Kidney epithelial cell (primary cell): ENCODE measurements at places on chromosomes 1 and 21.

GRCh38 chr1:86858524-86859261 lies 55.2 kb downstream of the SELENOF start:
- no peak for DNase-seq

- no peak for DNase-seq
These were observed 3.6 kb downstream of the KRTCAP2 start for GRCh38 chr1:155169541-155169940.

- no peak for DNase-seq
These were observed 49.0 kb downstream of the CLDN17 start for GRCh38 chr21:30117631-30118030.

DNA sequence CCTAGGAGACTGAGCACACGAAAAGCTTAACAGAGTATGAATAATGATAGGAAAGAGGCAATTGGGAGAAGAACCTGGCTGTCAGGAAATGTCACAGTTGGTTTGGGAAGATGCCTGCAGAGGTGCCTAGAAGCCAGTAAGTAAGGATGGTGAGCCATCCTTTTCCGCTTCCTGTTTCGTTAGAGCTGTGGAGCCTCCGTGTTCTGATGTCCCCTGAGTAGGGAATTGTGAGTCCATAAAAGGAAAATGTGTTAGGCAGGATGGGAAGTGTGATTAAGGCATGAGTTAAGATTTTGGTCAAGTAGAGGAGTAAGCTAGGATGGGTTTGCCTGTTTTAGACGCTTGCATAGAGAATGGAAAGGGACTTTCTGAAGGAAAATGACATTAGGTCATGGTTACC lies 9.0 kb downstream of the CLIC4 start:
- no peak for DNase-seq

GRCh38 chr1:109997867-109998229 lies 13.3 kb downstream of the AHCYL1 start:
- DNase-seq: no peak

- peak; percentile 29 for DNase-seq
These were observed 24.3 kb downstream of the EBNA1BP2 start for GRCh38 chr1:43147625-43148327.

DNA sequence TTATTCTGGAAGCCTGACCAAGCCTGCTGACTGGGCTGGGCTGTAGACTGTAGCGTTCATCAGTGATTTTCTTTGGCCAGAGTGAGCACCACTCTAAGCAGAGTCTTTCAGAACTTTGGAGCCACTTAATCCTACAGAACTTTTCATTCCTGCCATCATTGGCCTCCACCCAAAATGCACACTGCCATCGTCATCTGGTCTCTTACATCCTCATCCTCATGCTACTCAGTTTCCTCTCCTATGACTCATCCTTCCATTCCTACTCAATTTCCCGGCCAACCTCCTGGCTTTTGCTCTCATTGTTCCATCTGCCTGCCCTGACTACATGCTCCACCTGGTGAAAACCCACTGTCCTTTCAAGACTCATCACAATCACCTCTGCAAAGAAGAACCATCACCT lies 233.8 kb upstream of the USP25 start:
- DNase-seq: no peak

- no peak for DNase-seq
These were observed 8.6 kb downstream of the SLC37A1 start for GRCh38 chr21:42522271-42522670.

- DNase-seq: no peak
These were observed 29.6 kb downstream of the CHD1L start for GRCh38 chr1:147272042-147272441.

DNA sequence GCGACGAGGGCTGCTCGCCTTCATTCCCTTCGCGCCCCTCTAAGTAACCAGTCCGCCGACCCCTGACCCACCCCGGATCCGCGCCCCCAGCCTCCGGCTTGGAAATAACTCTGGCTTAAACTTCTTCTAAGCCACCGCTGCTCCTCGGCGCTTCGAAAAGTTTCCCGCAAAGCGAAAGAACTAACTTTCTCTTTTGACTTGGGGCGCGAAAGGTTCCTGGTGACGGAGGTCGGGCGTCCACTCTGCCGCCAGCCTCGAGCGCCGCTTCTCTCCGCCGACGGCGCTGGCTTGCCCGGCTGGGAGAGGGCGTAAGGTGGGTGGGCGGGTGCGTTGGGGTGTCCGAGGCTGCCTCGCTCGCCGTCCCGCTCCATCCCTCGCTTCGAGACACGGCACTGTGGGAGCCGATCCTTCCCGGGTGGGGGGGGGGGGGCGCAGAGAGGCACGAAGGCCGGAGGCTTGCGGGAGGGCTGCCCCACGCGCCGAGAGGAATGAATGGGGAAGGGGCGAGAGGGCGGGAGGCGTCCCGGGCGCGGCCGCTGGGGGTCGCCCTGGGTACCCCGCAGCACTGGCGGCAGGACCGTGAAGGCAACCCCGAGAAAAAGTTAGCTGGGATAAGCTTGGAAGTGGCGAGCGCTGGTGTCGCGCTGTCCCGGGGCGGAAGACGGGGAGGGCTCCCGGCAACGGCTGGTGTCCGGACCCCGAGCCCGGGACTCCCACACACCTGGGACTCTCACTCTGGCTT lies 569 bp downstream of the ATF3 start:
- no peak for DNase-seq

GRCh38 chr1:16888860-16889816 lies 6.6 kb upstream of the RNU1-2 start:
- no peak for DNase-seq

DNA sequence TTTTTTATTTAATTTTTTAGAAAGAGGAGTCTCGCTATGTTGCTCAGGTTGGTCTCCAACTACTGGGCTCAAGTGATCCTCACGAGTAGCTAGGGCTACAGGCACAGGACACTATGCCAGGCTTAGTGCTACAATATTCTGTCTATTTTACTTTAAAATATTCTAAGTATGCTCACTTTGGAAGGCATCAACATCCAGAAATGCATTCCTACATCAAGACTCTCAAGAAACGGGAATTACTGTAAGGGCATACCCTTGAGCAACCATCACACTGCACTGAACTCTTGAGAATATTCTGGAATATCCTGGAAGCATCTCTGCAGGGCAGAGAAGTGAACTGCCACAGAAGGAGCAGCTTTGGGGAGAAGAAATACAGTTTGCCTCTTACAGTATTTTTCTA lies 565 bp upstream of the DMRTB1 start:
- no peak for DNase-seq

DNA sequence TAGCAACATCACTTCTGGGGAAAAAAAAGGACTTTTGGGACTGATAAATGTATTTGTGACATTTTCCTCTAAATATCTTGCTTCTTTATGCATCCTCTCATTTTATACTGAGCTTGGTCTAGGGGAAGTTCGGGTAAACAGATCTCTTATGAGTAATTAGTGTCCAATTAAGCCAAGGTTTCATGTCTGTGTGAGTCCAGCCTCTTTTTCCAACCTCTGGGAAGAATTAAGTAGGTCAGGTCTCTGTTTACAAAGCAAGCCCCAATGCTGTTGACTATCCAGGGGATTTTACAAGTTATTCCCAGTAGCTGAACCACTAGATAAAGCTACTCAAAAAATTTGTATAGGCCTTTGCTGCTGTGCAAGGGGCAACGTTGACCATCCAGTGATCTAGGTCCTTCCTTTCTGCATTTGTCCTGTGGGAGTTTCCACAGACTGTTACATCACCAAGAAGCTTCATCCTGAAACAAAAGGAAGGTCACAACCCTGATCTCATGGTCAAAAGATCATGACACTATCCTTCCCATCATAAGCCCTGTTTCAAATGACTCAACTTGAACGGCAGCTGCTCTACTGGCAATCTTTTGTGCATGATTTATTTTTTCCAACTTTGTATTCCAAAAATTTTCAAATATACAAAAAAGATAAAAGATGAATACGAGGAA lies 74.3 kb downstream of the ETS2 start:
- no peak for DNase-seq

DNA sequence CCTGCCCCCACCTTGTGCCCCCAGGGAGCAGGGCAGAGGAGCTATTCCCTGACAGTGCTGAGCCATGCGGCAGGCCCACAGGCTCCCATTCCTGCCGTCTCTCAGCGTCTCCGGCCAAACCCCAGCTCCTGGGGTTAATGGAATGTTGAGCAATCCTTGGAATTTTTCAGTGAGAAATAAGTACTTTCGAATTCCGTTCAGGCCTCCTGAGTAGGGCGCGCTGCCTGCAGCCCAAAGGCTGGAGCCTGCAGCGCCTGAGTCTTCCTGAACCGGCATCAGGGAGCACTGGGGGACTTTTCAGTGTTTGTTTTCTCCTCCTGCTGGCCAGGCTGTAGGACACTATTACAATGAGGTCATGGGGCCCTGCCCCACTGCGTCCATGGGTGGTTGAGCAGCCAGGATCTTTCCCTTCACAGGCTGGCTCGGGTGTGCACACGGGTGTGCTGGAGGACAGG lies 33.3 kb upstream of the CSF1 start:
- DNase-seq: peak; percentile 76

GRCh38 chr1:4974981-4975685 lies 320.7 kb downstream of the AJAP1 start:
- DNase-seq: no peak

GRCh38 chr1:95067062-95067461 lies 5.7 kb downstream of the ALG14 start:
- DNase-seq: no peak

DNA sequence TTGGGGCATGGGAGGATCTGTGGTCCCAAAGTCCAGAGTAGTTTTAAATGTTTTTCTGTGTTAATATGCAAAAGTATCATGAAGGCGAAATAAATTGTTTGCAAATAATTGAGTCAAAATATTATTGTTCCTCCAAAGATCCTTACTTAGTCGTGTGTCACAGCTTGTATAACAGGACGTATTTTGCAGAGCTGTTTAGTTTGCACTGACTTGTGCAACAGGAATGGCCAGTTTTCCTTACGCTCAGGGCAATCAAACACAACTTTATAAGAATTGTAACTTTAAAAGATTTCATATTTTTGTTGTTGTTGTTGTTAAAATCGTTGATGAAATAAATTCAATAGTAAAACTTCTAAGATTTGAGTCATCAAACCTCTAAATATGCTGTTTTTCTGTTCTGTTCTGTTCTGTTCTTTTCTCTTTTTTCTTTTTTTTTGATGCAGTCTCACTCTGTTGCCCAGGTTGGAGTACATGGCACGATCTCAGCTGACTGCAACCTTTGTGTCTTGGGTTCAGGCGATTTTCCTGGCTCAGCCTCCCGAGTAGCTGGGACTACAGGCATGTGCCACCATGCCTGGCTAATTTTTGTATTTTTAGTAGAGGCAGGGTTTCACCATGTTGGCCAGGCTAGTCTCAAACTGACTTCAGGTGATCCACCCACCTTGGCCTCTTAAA lies 60.6 kb downstream of the UCK2 start:
- DNase-seq: no peak

DNA sequence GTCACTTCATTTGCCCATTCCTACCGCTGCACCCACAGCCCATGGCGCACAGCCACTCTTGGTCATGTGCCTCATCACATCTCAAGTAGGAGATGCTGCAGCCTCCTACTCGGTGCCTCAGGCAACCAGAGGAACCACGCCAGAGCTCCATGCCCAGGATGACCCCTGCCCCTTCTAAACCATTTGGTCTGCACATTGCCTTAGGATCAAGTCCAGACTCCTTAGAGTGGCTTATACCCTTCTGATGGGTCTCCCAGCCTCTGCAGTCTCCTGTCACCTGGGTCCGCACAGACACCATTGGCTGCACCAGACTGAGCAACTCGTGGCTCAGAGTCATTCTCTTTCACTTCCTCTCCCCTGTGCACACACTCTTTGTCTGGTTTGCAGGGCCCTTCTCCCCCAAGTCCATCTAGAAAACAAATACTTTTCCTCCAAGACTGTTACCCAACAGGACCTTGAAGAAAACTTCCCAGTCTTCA lies 2.2 kb upstream of the ADORA3 start:
- no peak for DNase-seq

DNA sequence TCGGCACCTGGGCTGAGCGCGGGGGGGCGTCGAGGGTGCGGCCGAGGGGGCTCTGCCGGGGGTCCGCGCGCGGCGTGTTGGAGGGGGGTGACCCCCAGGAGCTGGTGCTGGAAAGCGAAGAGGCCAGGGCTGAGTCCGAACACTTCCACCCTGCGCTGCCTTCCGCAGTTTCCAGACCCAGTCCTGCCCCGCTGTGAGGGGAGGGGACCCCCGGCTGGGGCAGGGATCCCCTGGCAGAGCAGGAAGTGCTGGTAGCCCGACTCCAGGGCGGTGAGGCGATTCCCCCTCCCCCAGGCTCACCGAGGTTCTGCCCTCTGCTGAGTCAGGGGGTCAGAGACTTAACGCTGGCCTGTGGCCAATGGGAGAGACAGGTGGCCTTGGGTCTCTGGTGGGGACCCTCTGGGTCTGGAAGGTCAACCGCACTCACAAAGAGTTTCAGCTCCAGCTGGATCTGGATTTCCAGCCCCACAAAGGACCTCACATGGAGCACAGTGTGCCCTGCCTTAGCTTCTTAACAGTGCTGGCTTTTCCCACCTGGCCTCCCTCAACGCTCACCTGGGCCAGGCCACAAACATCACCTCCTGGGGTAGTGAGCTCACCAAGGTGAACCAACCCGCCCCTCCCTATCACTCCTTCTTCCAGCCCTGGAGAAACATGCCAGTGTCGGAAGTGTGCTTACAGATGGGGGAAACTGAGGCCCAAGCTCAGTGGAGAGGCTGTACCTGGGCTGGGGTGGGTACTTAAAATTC lies 39.8 kb upstream of the SYNC start:
- no peak for DNase-seq

DNA sequence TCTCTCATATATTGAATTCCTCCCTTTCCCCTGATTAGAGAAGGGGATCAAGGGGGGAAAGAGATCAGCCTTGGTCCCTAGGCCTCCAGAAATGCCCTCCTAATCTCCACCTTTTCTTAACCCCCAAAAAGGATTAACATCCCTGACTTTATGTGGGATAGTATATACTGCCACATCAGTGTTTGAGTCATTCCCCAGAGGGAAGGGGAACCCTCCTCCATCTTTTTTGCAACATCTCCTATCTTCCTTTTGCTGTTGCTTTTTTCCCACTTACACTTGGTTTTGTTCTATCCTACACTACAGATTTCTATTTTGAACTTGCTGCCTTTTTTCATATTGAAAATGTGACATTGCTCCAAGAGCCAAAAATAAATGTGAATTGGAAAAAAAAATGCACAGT lies 65.4 kb upstream of the PODN start:
- DNase-seq: no peak

DNA sequence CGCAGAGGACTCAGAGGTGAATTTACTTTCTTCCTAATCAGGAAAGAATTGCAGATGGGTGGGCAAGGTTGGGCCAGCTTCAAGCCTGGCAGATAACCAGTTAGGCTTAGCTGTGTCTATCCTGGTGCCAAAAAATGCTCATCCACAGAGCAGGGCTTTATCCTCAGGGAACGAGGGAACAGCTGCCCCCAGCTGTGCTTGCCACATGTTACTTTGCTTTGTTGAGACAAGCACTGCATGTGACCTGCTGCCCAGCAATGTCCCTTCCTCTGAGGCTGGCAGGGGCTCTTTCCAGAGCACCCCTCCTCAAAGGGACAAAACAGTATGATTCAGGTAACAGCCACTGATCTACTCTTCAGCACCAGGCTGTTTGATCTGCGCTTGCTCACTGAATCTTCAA lies 505.1 kb upstream of the USP24 start:
- DNase-seq: no peak

GRCh38 chr1:40372658-40373322 lies 737 bp upstream of the SMAP2 start:
- no peak for DNase-seq

GRCh38 chr1:54615531-54616279 lies 7.6 kb downstream of the FAM151A start:
- no peak for DNase-seq

- peak; percentile 84 for DNase-seq
These were observed 14.8 kb downstream of the IL6R start for GRCh38 chr1:154419620-154420571.
